ENCODE measurements at places on chromosomes 16 and 17.
A peak's percentile ranks its signal among the peaks of the same experiment; 100 is the strongest.

DNA sequence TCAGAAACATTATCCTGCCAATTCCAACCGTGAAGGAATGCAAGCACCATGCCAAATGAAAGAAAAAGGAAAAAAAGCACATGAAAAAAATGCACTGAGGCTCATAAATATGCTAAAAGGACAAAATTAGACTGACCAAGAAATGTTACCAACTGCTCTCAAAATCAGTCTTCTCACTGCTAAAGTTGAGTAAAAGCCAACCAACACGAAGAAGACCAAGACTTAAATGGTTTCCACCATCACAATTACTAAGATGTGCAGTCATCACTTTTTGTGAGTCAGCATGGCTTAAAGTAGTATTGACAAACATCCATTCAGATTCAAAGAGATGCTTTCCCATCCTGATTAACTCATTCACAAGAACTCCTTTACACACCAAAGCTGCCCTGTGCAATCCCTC, 16.4 kb downstream of the CDYL2 start:
- DNase-seq = no peak

GRCh38 chr16:8714174-8714573, 39.8 kb downstream of the ABAT start:
- DNase-seq = no peak

- no peak for DNase-seq
These were observed 182.5 kb upstream of the ASIC2 start for GRCh38 chr17:33475594-33475993.

- DNase-seq = peak; percentile 42
These were observed 22.6 kb upstream of the SPATA32 start for GRCh38 chr17:45284176-45285140.

DNA sequence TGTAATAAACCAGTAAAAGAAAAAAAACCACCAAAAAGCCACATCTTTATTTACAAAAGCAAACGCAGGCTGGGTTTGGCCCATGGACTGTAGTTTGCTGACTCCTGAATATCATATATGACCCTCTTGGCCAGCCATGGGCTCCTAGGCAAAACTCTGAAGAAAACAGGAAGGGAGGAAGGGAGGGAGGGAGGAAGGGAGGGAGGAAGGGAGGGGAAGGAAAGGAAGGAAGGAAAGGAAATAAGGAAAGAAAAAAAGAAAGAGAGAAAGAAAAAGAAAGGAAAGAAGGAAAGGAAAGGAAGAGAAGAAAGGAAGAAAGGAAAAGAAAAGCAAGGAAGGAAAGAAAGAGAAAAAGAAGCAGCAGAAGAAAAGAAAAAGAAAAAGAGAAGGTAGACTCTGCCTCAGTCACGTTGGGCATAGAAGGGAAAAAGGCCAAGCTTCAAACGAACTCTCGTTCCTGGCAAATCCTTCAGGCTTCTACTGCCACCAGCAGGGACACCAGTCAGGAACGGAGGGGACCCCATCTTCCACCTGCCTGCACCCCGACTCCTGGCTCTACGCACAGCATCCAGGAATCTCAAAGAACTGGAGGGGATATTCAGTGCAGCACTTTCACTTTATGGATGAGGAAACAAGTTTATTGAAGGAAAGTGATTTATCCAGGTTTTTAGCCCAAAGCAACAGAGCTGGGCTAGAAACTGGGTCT, 22.1 kb downstream of the CDC42EP4 start:
- no peak for DNase-seq

- DNase-seq = peak; percentile 17
These were observed 126.9 kb downstream of the PARN start for GRCh38 chr16:14502932-14503741.

- no peak for DNase-seq
These were observed 67.9 kb downstream of the HIC1 start for GRCh38 chr17:2122641-2123302.

DNA sequence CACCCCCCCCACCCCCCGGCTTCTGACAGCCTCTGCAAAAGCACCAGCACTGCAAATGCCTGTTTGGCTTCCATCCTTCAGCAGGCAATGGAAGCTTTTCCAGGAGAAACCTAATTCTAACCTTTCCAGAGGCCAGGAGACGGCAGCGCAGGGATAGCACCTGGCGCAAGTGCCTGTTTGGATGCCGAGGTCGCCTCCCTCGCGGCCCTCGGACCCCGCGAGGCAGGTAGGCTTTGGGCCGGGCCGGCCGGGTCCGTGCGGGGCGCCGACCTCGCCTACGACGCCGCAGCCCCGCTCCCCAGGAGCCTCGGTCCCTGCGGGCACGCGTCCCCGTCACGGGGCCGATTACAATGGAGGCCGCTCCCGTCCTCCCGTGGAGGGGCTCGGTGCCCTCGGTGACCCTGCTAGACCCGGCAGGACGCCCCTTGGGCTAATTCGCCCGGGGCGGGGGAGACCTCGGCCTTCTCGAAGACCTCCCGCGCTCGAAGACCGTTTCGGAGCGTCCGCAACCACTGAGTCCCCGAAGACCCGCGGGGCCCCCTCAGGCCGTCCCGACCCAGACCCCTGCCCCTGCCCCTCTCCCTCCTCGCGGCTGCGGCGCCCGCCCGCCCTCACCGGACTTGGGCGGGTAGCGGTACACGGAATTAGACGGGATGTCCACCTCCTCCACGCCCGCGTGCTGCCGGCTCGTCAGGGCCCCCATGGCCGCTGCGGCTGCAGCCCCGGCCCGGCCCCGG, 587 bp downstream of the RNF157 start:
- no peak for DNase-seq

GRCh38 chr17:57107498-57108101, 22.6 kb downstream of the AKAP1 start:
- DNase-seq = no peak

DNA sequence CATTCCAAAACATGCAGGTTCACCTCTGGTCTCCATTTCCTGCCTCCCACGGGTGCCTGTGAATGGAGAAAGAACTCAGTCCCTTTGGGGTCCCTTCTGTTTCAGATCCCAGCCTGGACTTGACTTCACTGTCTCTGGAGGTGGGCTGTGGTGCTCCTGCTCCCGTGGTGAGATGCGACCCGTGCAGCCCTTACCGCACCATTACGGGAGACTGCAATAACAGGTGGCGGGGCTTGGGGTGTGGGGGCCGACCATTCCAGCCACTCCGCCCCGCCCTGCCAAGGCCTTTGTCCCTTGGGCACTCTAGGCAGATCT, 10.5 kb downstream of the LPO start:
- DNase-seq = no peak

- DNase-seq = no peak
These were observed 431 bp upstream of the PPM1E start for GRCh38 chr17:58755269-58755576.

GRCh38 chr16:69482410-69482991, 58.1 kb downstream of the CYB5B start:
- no peak for DNase-seq

DNA sequence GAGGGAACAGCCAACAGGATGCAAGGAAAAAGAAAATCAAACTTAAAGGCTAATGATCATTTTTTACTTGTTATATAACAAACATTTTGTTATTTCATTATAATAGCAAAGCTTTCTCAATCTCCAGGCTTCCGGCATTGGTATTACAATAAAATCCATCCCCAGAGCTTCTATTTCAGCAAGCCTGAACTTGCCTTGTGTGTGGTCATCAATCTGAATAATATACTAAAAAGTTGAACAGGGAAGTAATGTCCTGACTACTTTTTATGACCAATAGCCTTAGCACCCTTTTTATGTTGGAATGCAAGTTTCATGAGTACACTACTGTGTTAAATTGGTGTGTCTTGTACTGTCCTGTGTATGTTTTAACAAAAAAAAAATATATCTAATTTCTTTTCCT, 27.1 kb upstream of the VWA3A start:
- no peak for DNase-seq

DNA sequence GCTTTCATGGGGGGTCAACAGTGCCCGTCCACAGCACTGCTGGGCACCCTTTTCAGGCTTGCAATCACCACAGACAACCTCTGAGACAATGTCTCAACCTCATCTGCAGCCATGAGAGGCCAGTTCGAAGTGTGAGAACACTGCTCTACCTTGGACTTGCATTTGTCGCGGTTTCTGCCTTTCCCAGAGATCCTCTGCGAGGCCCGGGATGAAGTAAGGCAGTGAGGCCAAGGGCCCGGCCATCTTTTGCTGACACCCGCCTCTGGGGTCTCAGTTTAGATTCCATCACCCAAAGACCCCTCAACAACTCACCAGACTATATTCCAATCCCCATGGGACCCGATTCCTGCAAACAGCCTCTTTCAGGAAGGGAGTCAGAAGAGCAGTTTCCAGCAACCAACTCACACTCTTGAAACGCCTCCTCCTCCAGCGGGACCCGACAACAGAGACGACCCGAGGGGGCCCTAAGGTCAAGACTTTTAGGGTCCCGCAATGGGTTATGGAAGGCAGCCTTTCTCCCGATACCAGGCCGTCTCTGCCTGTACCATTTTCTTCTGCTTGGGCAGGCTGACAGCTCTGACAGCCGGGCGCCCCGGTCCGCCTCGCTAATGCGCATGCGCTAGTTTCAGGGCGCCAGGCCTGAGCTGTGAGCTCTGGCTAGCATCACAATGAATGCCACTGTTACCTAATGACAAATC, 576.0 kb downstream of the KCNJ18 start:
- no peak for DNase-seq

GRCh38 chr16:26824469-26824868, 242.3 kb upstream of the C16orf82 start:
- DNase-seq = no peak

GRCh38 chr17:17778308-17779014, 58.3 kb downstream of the SREBF1 start:
- DNase-seq = no peak
